ENCODE measurements at places on chromosomes 12 and 14.

DNA sequence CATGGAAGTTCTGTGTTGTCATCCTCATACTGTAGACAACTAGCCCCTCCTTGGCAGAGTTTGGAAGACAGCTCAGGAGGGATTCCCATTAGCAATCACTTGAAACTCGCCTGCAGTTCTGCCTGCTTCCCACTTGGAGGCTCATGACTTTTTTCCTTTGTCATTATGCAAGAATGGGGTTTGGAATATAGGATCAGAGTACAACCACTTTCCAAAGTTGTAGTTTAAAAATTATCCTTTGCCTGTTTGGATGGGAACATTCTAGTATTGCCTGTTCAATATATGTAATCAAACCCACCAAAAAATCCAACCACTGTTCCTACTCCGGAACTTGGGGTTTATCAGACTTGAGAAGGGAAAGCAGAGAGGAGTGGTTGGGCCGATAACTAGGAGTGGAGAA, 2.1 kb upstream of the GPD1 start:
- DNase-seq = peak; percentile 65

DNA sequence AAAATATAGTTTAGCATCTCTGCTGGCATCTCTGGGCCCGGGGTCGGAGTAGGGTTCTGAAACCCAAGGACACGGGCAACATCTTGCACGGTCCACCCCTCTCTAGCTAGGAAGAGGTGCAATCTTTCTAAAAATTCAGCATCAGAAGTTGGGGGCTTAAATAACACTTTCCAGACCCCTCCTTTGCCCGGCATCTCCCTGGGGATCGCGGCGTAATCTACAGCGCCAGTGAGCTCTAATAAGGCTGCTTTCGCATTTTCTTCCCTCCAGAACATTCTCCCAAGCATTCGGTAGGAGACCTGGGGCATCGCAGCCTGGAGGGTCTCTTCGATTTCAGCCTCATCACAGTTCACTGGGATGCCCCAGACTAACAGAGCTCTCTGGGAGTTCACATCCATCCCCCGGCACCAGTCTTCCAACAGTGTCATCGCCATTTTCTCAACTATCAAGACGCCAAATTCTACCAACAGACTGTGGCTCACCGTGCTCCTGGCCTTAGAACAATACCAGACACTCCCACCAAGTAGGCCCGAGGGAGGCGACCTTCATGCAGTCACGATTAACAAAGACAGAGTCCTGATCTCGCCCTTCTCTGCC, 880 bp downstream of the PNMA1 start:
- DNase-seq = no peak

GRCh38 chr14:35985474-35986218, 159.5 kb downstream of the BRMS1L start:
- no peak for DNase-seq

GRCh38 chr12:75917715-75918114, 113.9 kb downstream of the PHLDA1 start:
- DNase-seq = no peak

GRCh38 chr12:44874981-44875416, 1.1 kb downstream of the NELL2 start:
- no peak for DNase-seq

- DNase-seq = no peak
Measured at GRCh38 chr12:47992776-47993175, 11.5 kb downstream of the COL2A1 start.

- no peak for DNase-seq
Measured at GRCh38 chr14:100391173-100391572, 68.0 kb downstream of the SLC25A47 start.

DNA sequence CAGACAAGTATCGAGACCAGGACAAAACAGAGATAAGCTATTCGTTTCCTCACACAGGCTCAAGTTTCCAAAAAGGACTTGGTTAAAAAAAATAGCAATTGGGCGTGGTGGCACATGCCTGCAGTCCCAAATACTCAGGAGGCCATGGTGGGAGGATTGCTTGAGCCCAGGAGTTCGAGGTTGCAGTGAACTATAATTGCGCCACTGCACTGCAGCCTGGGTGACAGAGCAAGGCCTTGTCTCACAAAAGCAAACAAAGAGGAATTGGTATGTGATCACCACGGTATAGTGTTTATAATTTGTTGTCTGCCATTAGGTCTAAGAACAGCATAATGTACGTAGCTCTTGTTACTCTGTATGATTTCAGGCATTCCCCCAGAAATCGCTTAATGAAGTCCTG, 175.3 kb downstream of the DERA start:
- no peak for DNase-seq

DNA sequence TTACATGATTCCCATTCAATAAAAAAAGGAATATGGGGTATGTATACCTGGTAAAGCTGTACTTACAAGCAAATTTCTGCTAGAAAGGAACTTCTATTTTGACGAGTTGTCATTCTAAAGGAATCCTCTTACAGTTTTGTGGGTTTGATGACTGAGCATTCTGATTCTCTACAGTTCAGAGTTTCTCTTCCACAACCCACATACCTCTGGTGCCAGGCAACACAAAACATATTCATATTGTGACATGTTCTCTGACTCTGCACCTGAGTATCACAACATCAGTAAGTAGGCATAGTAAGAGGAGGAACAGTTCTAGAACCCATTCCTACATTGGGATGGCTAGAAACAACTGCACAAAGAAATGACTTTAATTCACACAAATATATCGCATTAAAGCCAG, 636.6 kb downstream of the MED13L start:
- DNase-seq = peak; percentile 68

- no peak for DNase-seq
Measured at GRCh38 chr12:3220382-3221321, 143.5 kb downstream of the TSPAN9 start.

DNA sequence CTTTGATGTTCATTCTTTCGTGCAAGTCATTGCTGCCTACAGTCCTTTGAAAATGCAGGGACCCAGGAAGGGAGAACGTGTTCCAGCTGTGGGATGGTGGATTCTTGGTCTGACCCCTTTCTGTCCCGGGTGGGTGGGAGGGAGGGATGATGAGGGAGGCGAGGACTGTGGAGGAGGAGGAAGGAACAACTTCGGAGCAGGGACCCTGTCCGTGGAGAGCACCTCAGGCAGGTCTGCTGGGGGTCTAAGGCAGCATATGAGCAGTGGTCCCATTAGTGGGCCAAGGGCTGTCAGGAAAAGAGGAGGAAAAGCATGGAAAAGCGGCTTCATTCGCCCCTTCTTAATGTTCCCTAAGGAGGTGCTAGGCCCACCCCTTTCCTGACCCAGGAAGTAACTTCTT, 36.0 kb downstream of the CACNA2D4 start:
- DNase-seq = no peak

DNA sequence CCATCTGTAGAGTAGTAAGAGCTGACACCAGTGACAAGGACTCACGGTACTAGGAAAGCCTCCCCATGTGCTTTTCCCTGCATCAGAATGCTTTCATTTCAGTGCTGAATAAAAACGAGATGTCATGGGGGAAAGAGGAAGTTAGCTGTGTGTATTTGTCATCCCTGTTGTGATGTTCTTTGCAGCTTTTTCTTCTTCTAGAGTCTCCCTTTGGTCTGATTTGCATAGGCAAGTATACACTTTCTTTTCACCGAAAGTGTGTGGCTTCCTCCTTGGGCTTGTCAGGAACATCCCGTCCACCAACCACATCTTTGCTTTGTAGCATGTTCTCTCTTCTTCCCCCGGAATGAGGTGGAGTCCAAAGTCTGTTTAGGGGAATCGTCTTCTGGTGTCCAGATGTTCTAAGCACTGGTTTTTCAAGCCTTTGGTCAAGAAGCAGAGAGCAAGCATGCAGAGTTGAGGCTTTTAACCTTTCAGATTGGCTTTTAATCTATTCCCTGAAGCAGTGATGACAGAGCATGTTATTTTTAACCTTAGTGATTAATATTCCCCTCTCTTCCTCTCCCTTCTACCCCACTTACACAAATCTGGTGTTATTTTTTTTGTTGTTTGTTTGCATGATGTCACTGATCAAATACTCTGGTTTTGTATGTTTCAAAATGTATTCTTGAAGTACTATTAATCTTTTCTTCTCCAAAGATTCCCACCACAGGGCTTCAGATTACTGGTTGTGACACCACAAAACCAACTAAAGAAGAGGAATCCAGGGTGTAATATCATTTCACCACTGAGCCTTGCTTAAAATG, 163.4 kb downstream of the SAMD4A start:
- peak; percentile 86 for DNase-seq

DNA sequence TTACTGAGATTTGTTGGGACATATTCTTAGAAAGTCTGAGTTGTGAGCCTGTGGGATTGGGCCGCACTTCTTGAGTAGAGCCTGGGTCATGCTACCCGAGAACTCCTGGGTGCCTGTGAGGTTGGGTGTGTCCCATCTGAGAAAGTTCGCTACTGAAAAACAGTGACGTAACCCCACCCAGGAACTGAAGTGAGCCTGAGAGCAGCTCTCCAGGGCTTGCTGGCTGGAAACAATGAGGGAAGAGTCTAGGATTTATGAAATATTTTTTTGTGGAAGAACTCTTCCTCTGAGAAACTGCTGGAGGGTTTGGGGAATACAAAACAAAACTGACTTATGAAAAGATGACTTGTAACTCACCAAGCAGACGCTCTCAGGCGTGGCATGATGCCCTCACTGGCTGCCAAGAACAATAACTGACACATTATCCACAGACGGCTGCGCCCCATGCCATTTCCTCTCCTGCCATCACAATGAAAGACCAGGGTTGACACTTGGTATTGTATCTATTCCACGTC, 69.2 kb downstream of the RASSF3 start:
- peak; percentile 51 for DNase-seq

DNA sequence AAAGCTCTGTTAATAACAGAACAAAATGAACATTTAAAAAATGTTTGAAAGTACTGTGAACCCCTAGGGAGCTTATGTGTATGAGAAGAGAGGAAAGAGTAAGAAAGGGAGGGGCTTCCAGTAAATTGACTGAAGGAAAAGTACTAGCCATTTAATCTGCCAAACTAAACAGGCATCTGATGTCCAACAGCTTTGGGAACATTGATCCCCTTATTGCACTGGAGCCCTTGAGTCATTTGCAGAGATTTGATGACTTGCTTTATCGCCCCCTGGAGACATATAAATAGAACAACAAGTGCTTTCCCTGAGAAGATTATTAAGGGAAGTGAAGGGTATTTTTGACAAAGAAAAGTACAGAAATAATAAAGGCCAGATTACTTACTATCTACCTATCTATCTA, 319.3 kb upstream of the NOVA1 start:
- peak; percentile 14 for DNase-seq

- peak; percentile 12 for DNase-seq
Measured at GRCh38 chr14:49306152-49306751, 279.9 kb downstream of the RPS29 start.

GRCh38 chr14:84361476-84361875, 1168.5 kb upstream of the FLRT2 start:
- no peak for DNase-seq

DNA sequence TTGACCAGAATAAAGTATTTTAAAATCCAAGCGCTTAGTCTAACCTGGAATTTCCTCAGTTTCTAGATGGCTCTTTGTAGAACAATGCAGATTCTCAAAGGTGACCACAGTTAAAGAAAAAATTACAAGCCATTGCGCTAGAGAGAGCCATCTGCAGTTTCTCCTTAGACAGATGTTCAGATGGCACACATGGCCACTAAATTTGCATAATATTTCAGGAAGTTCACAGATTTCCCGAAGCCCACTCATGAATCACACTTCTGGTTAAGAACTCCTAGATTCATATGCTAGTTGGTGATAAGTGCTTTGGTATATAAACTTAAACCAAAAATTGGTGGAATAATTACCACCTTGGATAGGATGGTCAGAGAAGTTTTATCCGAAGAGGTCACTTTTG, 749 bp downstream of the AKAP3 start:
- DNase-seq = peak; percentile 18

DNA sequence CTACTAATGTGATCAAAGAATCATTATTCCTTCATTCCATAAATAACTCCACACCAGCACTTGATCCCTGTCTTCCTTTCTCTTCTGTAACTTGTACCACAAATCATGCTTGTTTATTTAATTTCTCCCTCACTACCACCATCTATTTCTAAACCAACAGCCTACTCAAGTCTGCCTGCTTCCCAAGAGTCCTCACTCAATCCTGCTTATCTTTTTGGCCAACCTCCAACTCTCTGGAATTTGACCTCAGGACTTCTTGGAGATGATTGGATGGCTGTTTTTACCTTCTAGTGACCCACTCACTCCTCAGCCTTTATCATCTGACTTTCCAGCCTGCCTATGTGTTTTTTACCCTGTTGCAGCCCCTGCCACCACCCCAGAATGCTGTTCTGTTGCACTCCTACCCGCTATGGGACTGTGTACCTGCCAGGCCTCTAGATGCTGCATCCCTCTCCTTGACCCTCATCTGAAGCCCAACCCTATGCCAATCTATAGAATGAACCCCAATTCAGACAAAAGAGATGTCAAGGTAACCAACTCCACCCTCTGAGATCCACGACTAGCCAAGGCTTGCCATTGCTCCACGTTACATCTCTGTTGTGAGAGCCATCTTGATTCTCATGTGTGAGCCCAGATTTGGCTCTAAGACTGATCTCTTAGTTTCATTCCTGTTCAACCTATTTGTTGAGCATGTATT, 150.2 kb upstream of the PLEKHG7 start:
- DNase-seq = peak; percentile 95

- DNase-seq = no peak
Measured at GRCh38 chr12:120013659-120014380, 24.8 kb downstream of the BICDL1 start.

GRCh38 chr14:103398427-103399195, 13.4 kb downstream of the MARK3 start:
- DNase-seq = peak; percentile 82

DNA sequence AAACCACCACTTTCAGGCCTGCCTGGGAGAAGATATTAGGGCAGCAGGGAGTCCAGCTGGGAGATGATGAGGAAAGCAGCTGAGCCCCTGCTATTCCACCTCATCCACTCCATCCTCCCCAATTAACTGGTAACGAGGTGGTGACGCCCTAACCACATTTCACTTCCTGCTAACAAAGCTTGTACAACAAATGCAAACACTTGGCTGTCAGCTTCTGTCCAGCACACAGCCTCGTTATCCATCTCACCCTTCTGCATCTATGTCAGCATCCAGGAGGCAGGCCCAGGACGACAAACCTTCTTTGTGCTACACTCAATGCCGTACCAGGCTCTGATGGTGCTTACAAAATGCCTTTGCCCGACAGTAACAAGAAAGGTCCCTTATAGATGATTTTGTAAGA, 225.4 kb downstream of the APAF1 start:
- DNase-seq = no peak

- peak; percentile 88 for DNase-seq
Measured at GRCh38 chr12:94172031-94172430, 23.7 kb downstream of the PLXNC1 start.

GRCh38 chr14:59060841-59061240, 127.6 kb upstream of the DAAM1 start:
- DNase-seq = peak; percentile 23
